ENCODE measurements at places on chromosomes 5 and 9.

GRCh38 chr9:112013266-112013665 is 116.7 kb downstream of the UGCG start:
- DNase-seq: no peak

DNA sequence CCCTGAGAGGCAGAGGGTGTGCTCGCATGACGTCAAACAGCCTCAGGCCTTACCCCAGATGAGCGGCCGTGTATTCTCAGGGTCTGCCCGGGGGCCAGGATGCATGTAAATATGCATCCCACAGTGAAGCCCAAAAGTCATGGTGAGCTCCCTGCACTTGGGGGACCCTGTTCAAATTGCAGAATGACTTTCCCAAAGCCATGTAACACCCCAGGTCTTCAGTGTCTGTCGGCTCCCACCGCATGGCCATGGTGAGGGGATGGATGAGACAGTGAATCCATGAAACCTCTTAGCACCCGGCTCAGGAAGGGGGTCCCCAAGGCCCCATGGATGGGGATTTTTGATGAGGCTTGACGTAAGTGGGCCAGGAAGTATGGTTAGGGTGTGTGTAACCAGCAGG is 9.3 kb upstream of the COL5A1 start:
- no peak for DNase-seq

DNA sequence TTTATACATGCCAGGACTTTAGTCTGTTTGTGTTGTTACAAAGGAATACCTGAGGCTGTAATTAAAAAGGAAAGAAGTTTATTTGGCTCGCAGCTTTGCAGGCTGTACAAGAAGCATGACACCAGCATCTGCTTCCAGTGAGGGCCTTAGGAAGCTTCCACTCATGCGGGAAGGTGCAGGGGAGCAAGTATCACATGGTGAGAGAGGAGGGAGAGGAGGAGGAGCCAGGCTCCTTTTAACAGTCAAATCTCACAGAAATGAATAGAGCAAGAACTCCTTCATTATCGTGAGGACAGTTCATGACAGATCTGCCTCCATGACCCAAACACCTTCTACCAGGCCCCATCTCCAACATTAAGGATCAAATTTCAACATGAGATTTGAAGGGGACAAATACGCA is 18.7 kb upstream of the C5orf46 start:
- DNase-seq: no peak

DNA sequence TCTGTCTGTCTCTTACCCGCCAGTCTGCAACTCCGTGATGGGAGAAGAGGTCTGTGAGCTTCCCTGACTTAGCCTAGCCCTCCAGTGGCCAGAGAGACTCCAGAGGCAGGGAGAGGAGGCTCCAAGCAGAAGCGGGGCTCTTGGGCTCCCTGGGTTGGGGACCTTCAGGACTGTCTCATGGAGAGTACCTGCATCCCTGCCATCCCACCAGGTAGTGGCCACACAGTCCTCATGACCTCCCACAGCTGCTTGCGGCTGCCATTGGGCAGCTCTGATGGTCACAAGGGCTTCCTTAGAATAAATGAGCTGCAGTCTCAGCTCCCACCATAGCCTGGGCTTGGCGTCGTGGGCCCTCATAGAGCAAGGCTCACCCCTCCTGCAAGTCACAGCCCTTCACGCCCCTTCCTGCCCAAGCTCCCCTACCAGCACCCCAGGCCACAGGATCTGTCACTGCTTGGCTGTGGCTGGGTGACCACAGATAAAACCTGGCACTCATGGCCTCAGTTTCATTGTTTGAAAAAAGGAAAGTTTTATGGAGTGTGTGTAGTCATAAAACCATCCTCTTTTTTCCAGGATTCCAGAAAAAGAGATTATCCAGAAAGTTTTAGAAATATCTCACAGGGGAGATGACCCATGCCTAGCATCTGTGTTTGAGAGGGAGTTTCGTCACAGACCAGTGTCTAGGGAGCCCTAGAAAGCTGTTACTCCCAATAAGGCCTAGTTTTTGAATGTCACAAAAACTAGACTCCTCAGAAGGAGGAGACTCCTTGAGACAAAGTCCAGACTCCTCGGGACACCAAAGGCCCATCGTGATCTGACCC is 48.4 kb downstream of the PPARGC1B start:
- DNase-seq: no peak

GRCh38 chr9:116506685-116507084 is 180.4 kb upstream of the TRIM32 start:
- no peak for DNase-seq

GRCh38 chr5:92401492-92401891 is 1018.4 kb upstream of the ARRDC3 start:
- DNase-seq: no peak

DNA sequence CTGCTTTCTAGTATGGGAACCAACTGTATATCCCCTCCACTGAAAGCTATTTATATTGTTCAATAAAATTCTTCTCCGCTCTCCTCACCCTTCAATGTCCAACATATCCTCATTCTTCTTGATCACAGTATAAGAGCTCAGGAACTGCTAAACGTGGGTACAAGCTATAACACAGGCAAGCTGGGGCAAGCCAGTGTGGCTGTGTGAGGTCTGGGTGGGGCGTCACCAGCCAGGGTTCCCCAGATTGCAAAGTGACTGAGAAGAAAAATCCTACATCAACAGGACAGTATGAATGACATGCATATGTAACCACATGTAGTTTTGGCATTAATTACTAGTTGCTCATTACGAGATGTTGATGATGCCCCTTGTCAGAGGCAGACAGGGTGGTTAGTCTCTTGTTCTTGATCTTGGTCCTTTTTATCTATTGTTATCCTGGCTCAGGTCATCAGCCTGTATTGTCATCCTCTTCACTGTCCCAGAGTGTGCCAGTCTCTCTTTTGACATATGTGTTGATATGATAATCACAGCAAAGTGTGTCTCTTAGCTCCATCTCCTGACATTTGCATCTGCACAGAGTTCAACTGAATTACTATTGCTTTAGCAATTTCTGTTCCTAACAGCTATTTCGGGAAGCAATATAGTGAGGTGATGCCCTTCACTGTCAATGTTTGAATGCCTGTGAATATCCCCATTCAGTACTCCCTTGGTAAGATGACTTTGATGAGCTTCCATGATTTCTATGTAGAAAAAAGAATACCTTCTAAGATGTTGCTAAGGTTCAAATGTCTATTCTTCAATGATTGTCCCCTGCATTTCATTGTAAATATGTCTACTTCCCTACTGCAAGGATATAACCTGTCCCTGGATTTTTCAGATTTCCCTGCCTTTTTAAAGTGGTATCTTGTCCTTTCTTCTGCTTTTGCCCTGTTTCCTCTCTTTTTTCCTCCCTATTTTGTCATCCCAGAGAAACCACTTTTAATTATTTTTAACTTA is 140.3 kb downstream of the MAT2B start:
- no peak for DNase-seq

DNA sequence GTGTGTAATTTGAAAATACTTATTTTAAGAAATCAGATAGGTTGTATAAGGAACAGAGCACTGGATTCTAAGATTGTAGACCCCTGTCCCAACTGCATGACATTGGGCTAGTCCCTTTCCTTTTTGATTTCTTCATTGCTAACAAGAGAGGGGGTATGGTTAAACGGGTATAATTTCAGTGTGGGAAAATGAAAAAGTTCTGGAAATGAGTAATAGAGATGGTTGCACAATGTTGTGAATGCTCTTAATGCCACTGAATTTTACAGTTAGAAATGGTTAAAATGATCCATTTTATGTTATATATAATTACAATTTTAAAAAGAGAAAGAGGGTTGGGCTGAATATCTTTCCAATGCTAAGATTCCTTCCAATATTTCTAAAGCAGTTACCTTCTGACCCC is 103.3 kb upstream of the LHFPL2 start:
- no peak for DNase-seq

DNA sequence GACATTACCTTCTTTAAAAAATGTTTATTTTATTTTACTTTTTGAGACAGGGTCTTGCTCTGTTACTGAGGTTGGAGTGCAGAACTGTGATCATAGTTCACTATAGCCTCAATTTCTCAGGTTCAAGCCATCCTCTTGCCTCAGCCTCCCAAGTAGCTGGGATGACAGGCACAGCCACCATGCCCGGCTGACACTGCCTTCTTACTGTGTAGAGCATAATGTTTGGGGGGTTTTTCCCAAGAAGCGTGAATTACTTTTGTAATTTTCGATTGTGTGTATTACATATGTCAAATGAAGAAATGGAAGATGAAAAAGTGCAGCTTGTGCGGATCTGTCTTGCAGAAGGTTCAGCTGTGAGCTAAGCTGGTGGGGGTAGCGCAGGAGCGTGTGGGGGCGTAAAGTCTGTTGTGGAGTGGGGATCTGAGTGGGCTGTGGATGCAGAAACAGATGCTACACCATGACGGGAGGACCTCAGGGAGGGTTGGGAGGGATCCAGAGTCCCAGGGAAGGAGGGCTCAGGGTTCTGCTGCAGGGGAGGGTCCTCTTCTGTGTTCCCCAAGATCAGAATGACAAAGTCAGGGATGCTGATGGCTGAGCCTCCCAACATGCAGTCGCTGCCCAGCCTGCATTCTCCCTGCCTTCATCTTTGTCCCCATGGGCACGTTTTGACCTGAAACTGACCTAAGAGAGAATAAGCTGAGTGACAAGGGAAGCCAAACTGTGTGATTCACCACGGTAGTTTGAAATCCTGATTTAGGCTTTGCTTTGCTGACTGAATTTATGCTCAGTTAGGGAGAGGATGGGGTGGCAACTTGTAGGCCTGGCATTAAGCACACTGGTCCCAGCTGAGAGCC is 6.8 kb upstream of the ANKRD33B start:
- no peak for DNase-seq

GRCh38 chr9:124906966-124907365 is 33.9 kb downstream of the GOLGA1 start:
- DNase-seq: no peak

GRCh38 chr5:110769000-110769681 is 30.3 kb downstream of the SLC25A46 start:
- no peak for DNase-seq

- no peak for DNase-seq
Measured at GRCh38 chr9:94084314-94084713, at the start of gene PTPDC1. TSS of gene PTPDC1 (plus strand) at chr9:94084464. CDS start at chr9:94084531, 67 bp downstream.

DNA sequence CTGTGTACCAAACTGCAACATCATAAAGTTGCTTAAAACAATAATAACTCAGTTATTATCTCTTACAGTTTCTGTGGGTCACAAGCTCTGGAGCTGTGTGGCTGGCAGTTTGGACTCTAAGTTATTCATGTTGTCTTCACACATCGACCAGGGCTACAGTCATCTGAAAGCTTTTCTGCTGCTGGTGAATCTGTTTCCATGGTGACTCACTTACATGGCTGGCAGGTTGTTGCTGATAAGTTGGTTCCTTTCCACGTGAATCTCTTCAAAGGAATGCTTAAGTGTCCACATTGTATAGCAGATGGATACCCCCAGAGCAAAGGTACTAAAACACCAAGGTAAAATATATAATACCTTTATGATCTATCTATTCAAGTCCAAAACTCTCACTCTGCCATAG is 44.8 kb upstream of the CYLC2 start:
- DNase-seq: no peak

DNA sequence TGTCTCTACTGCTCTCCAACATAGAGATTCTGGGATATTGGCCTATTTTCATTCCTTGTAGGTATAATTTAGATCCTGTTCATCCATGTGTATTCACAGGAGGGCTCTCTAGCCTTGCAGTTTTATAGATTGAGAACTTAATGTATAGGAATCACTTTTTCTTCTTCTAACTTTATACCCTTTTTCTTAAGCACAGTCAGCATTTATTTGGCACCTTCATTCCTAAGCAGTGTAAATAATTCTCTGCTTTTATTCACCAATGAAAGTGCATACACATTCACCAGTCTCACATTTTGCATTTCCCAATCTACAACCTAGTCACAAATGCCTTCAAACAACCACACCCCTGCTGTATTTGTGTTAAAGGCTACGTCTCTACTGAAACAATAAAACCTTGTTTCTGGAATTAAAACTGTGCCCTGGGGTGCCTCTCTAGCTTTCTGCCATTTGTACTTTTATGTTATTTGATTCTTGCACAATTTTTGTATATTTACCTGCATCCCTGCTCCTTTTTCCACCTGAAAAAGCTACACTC is 49.3 kb downstream of the NREP start:
- DNase-seq: no peak

DNA sequence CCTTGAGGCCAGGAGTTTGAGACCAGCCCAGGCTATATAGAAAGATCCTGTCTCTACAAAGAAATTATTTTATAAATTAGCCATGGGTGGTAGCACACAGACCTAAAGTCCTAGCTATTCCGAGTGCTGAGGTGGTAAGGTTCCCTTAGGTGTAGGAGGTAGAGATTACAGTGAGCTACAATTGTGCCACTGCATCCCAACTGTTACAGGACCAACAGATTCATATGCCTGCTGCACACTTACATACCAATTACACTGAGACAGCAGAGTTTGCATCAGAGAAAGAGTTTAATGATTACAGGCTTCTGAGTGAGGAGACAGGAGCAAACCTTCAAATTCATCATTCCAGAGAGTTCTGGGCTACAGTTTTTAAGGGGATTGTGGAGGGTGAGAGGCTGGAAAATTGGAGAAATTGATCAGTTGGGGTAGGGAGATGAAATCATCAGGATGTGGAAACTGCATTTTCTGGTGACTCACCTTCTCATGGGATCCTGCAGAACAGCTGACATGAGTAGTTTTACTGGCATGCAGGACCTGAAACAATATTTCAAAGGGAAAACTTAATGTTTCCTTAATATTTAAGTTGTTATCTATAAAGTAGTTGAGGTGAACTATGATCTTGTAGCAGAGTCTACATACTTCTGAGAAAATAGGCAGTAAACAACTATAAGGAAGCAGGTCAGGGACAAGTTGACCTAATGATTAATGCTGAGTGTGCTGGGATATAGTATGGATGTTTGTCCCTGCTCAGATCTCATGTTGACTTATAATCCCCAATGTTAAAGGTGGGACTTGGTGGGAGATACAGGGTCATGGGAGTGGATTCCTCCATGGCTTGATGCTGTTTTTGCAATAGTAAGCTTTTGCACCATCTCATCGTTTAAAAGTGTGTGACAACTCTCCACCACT is 54.7 kb downstream of the ANXA2R start:
- no peak for DNase-seq

- DNase-seq: no peak
Measured at GRCh38 chr5:136382071-136382470, 16.7 kb upstream of the TRPC7 start.

DNA sequence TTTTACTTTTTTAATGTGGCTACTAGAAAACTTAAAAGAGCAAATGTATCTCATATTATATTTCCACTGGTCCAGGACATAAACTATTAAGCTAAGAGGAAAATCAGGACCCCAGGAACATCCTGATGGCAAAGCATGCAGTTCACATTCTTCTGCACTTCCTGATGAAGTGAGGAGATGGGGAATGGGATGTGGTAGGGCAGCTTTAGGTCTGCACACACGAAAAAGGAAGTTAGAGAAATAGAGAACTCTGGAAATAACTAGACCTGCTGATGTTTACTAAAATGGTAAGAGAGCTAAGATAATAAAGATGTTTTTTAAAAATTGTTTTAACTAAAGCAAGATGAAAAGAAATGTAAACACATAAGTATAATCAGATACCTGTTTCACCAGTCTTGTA is 39.7 kb upstream of the NIPBL start:
- DNase-seq: no peak

Data from stimulated activated CD8-positive, alpha-beta memory T cell treated with anti-CD3 and anti-CD28 coated beads, Interleukin-15, amount 100 ng/mL, for 4 hours (primary cell).